Left lung (tissue), 14 donors: ENCODE measurements at places on chromosomes 2 and 18. TPM values are rescaled to one million over a fixed set of nuclear protein-coding genes. Genes with fewer than 3 reads are reported as not detected.

The GPR39 gene
- polyA plus RNA-seq = 6.4 TPM

- no peak overlapping the region for H3K4me3 ChIP-seq
- no peak for DNase-seq
Observed at GRCh38 chr2:211259831-211260476, 703.6 kb downstream of the CPS1 start.

GRCh38 chr2:230798769-230799399 is 65.9 kb upstream of the ITM2C start:
- peak overlapping the region; percentile 63 for H3K27ac ChIP-seq
- DNase-seq = no peak
- peaks cover 54% of the 10 kb centered on the region for H3K4me1 ChIP-seq
- H3K4me3 ChIP-seq = no peak overlapping the region

The CTAGE1 gene
- polyA plus RNA-seq = 0.11 TPM

The SMAD2 gene
- polyA plus RNA-seq = 78.7 TPM

The CDH7 gene
- polyA plus RNA-seq = 1.8 TPM

The KCNF1 gene
- 2.0 TPM for polyA plus RNA-seq

- no peaks in the 10 kb centered on the region for H3K36me3 ChIP-seq
- DNase-seq = no peak
- H3K4me3 ChIP-seq = no peak overlapping the region
- H3K4me1 ChIP-seq = no peaks in the 10 kb centered on the region
- no peaks in the 10 kb centered on the region for H3K27me3 ChIP-seq
- no peak overlapping the region for H3K27ac ChIP-seq
Observed at GRCh38 chr18:13916559-13916958, 1.2 kb upstream of the MC2R start.

- no peaks in the 10 kb centered on the region for H3K36me3 ChIP-seq
- H3K27me3 ChIP-seq = no peaks in the 10 kb centered on the region
- no peak overlapping the region for H3K27ac ChIP-seq
Observed at GRCh38 chr2:28681158-28681571, 70.5 kb upstream of the PPP1CB start.

The GNAL gene
- 2.7 TPM for polyA plus RNA-seq

The HNMT gene
- 74.1 TPM for polyA plus RNA-seq

GRCh38 chr18:51068105-51068504 is 38.1 kb downstream of the SMAD4 start:
- H3K27ac ChIP-seq = no peak overlapping the region
- no peaks in the 10 kb centered on the region for H3K4me1 ChIP-seq
- no peaks in the 10 kb centered on the region for H3K36me3 ChIP-seq

The PTPN2 gene
- 73.9 TPM for polyA plus RNA-seq

DNA sequence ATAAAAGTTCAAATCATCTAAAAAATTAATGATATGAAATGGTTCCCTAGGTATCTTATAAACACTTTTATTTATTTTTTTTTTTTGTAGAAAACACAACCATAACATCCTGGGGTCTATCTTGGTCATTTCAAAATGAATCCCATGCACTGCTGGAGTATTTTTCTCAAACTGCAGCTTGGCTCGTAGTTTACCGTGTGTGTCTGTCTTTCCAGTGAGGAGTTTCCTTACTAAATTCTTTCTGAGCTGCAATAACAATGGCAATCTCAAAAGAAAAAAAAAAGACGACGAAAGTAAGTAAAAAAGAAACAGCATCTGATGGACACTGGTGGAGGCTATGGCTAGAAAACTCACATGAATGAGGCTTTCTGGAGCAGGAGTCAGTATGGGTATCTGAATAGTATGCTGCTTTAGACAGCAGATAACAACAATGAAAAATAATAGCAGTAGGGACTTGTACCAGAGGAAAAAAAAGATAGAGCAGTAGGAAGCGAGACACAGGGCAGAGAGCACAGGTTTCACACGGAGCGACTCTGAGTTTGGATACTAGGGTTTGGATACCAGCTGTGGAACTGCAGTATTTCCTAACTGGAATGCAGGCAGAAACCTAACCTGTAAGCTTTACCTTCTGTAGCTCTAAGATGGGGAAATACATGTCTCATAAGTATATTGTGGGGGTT is 43.5 kb downstream of the CALCRL start:
- no peak for DNase-seq
- H3K27me3 ChIP-seq = no peaks in the 10 kb centered on the region
- H3K36me3 ChIP-seq = no peaks in the 10 kb centered on the region
- H3K27ac ChIP-seq = peak overlapping the region; percentile 29

GRCh38 chr2:134320930-134321329 is 67.1 kb downstream of the MGAT5 start:
- no peak for DNase-seq
- H3K4me1 ChIP-seq = peaks cover 21% of the 10 kb centered on the region
- H3K27me3 ChIP-seq = no peaks in the 10 kb centered on the region
- H3K4me3 ChIP-seq = no peak overlapping the region
- H3K36me3 ChIP-seq = no peaks in the 10 kb centered on the region

GRCh38 chr2:57373530-57373929 is 673.1 kb upstream of the VRK2 start:
- no peaks in the 10 kb centered on the region for H3K27me3 ChIP-seq
- no peak overlapping the region for H3K27ac ChIP-seq
- DNase-seq = no peak
- H3K4me3 ChIP-seq = no peak overlapping the region
- H3K36me3 ChIP-seq = no peaks in the 10 kb centered on the region

The EVA1A gene
- polyA plus RNA-seq = 29.7 TPM

The CIB4 gene
- 1.5 TPM for polyA plus RNA-seq

The MTIF2 gene
- 36.7 TPM for polyA plus RNA-seq

The MERTK gene
- polyA plus RNA-seq = 15.3 TPM

The CFC1 gene
- polyA plus RNA-seq = 10.2 TPM

DNA sequence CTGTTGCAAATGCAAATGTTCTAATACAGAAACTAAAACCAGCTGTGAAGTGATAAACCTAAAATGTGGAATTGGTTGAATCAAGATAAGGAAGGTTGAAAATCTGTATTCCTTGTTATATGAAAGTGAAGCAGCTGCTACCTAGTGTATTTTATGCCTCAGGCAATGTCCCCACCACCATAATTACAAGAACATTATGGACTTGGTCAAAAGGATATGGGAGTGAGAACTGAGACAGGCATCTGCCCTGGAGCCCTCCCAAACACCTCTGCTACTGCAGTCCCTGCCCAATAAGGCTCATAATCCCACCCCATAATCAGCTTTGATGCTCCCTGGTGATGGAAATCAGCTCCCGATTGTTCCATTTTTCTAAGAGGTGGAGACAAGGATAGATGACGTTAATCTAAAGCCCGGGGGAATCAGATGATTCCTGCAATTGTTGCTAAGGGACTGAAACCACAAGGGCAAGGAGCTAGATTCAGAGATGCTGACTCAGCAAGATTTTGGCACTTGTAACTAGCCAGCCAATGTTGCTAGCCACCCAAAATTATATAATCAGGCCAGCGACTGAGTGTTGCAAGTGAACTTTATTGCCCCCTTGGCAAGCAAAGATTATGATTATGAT is 69.5 kb downstream of the EVA1A start:
- no peaks in the 10 kb centered on the region for H3K4me1 ChIP-seq
- no peak overlapping the region for H3K4me3 ChIP-seq
- DNase-seq = no peak
- H3K27ac ChIP-seq = no peak overlapping the region
- no peaks in the 10 kb centered on the region for H3K27me3 ChIP-seq

The ZNF396 gene
- 3.5 TPM for polyA plus RNA-seq

DNA sequence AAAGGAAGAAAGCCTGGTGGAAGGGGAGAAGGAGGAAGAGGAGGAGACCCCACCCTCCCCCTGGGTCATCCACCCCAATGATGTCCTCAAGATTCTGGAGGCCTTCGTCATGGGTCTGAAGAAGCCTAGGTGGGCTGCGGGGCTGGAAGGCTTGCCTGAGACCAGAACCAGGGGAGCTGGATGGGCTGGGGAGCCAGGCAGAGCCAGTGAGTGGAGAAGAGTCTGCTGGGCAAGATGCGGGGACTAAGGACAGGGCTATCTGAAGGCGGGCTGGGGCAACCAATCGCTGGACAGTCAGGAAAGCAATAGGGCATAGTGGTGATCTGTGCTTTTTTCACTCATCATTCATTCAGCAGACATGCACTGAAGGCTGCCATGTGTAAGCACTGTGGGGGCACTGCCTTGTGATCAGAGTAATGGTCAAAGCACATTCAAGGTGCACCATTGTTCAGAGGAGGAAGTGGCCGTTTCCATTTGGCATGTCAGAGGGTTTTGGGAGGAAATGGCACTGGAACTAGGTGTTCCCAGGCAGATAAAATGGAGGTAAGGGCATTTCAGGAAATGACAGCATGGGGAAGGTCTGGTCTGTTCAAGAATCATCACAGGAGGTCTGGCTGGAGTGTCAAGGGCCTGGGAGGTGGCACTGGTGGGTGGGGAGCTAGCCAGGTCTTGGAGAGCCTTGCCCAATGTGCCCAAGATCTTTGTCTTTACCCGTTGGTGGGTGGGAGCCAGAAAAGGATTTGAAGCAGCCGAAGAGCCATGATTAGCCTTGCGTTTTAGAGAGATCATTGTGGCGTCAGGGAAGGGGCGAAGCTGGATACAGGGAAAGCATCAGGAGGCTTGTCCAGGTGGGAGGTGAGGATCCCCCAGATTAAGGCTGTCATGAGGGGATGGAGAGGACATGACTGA is 24.2 kb downstream of the OTOF start:
- H3K4me3 ChIP-seq = no peak overlapping the region
- H3K27ac ChIP-seq = no peak overlapping the region
- H3K36me3 ChIP-seq = no peaks in the 10 kb centered on the region
- no peak for DNase-seq
- no peaks in the 10 kb centered on the region for H3K27me3 ChIP-seq

The NHEJ1 gene
- polyA plus RNA-seq = 18.7 TPM

GRCh38 chr2:210399440-210400041 is 77.0 kb downstream of the LANCL1 start:
- H3K4me3 ChIP-seq = no peak overlapping the region
- H3K4me1 ChIP-seq = no peaks in the 10 kb centered on the region
- H3K27me3 ChIP-seq = no peaks in the 10 kb centered on the region
- H3K36me3 ChIP-seq = no peaks in the 10 kb centered on the region

DNA sequence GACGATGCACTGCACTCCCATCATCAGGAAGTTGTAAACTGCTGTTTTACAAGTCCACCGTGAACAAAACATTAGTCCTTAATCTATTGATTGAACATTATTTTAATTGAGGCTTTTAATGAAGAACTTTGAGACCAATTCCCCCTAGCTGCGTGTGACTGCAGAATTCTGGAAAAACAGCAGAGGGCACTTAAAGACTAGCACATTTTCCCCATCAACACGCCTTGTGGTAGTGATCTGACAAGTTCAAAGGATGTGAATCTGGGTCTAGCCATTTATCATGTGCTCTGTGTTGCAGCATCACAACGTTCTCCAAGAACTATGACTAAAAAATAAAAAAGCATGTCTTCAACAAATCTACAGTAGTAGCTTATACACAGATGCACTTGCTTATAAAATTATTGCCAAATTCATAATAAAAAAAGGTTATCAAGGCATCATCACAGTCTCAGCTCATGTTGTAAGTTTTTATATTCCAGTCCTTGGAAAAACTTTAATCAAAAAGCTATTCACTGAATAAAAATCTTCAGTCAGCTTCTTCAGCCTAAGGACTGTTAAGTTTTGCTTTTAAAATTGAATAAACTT is 35.8 kb downstream of the SKOR2 start:
- H3K27ac ChIP-seq = no peak overlapping the region
- no peak for DNase-seq
- no peaks in the 10 kb centered on the region for H3K36me3 ChIP-seq
- H3K4me3 ChIP-seq = no peak overlapping the region

DNA sequence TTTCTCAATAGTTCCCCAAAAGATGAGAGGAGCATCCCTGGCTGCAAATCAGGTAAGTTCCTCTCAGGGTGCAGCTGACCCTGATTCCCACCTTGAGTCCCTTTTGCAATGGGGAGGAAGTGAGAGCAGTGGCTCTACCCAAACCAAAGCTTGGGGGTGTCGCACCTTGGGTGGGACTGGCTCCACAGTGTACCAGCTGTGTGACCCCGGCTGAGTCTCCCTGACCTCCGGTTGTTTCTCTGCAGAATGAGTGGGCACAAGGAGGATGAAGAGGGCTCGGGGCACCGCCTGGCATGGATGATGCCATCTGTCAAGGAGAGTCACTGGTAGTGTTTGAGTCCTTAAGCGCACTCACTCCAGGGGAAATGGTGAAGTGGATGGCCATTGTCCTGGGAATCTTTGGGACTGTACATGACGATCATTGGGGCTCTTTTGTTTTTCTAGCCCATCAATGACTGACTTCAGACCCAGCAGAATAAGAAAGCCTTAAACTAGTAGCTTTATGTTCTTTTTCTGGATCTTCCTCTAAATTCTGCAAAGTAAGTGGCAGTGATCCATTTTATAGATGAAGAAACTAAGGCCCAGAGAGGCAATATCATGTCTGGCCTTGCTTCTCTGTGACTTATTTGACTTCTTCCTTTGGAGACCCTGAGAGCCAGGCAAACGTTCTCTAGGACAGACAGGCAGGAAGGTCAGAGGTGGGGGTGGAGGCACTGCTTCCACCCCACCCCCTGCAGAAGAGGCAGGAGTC is 106.3 kb upstream of the ST3GAL5 start:
- H3K27ac ChIP-seq = peak overlapping the region; percentile 71
- no peak overlapping the region for H3K4me3 ChIP-seq
- peaks cover 46% of the 10 kb centered on the region for H3K4me1 ChIP-seq

- no peak for DNase-seq
- H3K4me3 ChIP-seq = no peak overlapping the region
- H3K4me1 ChIP-seq = no peaks in the 10 kb centered on the region
- H3K36me3 ChIP-seq = no peaks in the 10 kb centered on the region
- no peaks in the 10 kb centered on the region for H3K27me3 ChIP-seq
- no peak overlapping the region for H3K27ac ChIP-seq
Observed at GRCh38 chr2:165440367-165440766, 29.1 kb upstream of the CSRNP3 start.
